NCI-H2227 treated with DMSO at 0.1 percent for 48 hours (cell line): ENCODE measurements at places on chromosomes 5 and 9.

DNA sequence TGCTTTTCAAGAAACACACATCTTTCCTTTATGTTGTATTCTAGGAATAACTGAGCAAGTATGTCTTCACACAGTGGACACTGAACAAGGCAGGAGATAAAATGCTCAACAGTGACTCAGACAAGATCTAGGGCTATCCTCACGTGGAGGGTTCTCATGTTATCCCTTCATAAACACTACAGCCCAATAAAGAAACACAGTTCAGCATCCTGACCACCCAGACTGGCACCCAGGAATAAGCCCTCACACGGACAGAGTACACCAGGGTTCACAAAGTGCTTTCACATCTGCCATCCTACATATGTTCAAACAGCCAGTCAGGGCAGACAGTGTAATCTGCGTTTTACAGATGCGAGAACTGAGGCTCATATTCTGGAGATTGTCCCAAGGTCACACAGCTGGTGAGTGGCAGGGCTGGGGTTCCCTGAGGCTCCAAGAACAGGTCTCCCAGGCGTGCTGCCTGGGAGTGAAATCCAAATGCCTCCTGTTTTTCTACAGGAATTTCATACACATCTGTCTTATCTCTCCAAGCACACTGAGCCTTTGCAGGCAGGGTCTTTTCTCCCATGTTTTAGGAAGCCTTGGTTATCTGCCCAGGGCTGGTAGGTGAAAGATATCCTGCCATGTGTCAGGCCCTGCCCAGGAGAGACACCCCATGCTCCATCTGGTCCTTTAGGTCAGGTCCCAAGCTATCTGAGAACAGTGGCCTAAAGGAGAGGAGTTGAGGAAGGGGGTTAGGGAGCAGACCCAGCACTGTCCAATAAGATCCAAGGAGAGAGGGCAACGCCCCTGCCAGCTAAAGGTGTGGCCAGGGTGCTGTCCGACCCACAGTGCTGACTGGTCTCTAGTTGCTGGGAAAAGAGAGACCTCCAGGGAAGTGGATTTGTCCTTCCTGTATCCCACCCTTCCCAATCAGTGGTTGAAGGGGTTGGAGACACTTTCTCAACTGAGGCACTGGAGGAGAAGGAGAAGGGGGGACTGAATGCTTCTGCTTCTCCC, 47.9 kb upstream of the XPA start:
- DNase-seq: no peak

GRCh38 chr9:133973791-133974630, 18.1 kb downstream of the VAV2 start:
- DNase-seq: no peak

DNA sequence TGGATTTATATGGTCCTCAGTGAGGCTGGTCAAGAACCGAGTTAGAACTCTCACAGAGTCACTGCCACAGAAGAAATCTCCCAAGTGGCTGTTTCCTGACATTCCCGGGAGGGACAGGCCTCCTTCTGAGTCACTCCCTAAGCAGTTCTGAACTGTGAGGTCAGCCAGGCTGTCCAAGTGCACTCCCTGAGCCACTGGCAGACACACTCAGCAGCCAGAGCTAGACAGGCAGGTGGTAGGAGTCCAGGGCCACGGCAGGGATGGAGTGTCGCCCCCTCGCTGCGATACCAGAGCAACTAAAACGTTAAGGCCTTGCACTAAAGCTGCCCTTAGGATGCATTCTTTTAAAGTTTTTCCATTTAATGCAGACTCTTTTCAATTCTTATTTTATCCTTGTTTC, 3.4 kb downstream of the IL4 start:
- no peak for DNase-seq

GRCh38 chr9:217950-218349, 3.3 kb downstream of the DOCK8 start:
- DNase-seq: no peak

- DNase-seq: no peak
Observed at GRCh38 chr9:123483191-123483803, 127.3 kb downstream of the CRB2 start.

DNA sequence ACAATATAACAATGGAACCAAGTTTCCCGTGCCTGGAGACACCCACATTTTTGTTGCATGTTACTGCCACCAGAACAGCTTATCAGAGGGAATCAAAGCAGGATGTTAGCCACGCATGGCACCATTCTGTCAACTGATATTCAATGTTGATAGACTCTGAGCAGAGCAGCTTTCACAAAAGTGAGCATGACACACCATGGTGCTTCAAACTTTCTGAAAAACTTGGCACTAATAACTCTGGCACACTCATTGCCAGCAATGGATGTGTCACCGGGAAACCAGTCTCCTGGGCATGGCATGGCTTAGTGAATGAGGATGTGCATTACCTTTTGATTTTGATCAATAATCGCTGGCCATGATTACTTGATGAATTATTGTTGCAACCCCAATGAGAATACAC, 19.7 kb downstream of the NIPSNAP3B start:
- no peak for DNase-seq

- no peak for DNase-seq
Observed at GRCh38 chr5:168324859-168325630, 33.6 kb downstream of the WWC1 start.

GRCh38 chr9:16029796-16030363, 477.0 kb downstream of the CCDC171 start:
- DNase-seq: no peak

DNA sequence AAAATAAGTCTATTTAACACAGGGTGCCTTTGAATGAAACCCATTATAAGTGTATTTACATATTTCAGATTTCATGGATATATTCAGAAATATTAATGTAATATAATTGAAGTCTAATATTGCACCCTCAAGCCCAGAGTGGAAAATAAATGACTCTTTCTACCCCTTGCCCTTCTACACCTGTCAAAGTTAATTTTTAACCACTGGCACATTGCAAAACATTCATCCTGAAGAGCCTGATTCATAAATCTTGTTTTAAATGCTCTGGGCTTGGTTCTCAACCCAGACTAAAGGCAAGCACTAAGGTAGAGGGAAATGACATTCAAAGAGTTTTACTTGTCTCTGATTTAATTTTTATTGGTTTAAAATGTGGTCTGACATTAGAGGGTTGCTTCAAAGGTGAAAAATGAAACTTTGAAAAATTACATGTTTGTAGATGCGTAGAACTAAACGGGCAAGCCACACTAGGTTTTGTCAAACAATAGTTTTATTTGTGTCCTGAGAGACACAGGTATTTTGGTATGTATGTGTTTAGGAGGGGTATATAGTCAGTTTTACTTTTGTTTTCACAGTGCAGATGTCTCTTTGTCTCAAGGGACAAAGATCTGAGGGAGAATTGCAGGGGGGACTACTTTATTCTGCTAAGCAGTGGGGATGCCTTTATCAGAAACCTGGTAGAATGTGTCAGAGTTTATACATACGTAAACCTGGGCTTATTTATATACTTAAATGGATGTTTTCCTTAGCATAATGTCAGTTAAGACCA, 69.7 kb downstream of the PIK3R1 start:
- DNase-seq: no peak

- DNase-seq: no peak
Observed at GRCh38 chr5:61332358-61332749, 296 bp downstream of the ZSWIM6 start.

DNA sequence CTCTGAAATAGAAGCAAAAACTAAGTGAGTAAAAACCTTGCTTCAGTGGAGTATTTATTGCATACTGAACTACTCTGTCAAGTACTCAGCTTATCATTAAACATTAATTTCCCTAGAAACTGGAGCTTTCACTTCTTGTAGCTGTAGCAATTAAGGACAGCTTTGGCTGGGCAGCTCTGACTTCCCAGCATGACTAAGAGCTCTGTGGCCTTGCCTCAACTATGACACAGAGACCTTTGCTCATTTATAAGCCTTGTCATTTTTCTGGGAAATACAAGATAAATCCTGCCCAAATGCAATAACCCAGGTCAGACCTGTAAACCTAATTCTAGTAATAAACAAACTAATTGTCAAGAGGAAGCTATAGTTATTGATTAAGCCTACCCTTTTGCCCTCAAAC, 65.4 kb upstream of the STK32A start:
- peak; percentile 22 for DNase-seq
